DND-41 (cell line): ENCODE measurements at places on chromosomes 5 and 9.

DNA sequence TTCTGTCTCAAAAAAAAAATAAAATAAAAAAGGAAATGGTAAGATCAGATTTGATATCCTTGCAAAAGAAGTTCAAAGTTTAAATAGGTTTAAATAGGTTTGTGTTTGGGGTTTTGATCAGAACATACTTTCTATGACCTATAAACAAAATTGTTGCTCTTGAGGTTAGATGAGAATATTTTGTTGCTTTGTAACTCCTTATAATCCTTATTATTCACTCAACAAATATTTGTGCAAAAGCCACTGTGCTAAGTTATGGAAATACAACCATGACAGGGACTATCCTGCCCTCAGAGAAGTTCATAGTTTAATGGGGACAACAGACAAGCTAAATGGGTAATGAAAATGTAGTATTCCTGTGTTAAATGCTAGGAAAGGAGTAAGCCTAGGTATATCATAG lies 71.5 kb downstream of the INVS start:
- H3K4me1 ChIP-seq, result no peaks in the 10 kb centered on the region
- H3K27me3 ChIP-seq, result no peaks in the 10 kb centered on the region
- no peak overlapping the region for H3K4me3 ChIP-seq
- no peak for DNase-seq

DNA sequence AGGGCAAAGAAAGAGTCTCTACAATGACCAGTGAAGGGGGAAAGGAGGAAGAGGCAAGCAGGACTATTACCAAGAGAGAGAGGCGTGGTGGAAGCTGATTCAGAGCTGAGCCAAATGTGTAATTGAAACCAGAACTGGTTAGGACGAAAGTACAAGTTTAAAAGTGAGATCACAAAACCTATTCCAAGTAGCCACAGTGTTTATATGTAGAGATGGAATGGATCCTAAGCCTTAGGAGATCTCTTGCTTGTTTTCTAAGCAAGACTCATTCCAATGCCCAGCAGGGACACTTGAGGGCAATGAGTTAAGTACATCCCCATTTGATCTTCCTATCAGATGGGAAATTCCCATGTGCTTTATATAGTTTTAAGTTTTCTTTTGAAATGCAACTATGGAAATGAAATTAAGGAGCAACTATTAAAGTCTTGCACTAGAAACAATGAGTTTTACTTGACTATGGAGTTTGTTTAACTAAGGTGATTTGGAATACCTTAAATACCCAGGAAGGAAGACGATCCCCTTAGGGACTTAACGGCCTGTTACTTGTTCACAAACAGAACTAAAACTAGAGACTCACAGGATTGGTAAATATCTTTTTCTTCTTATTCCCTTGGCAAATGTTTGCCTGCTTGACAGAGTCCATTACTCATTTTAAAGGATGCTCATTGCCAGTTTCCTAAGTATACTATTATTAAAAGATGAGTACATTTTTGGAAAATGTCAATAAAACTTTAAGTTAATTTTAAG lies 51.1 kb upstream of the SNX2 start:
- H3K36me3 ChIP-seq, result no peaks in the 10 kb centered on the region
- no peak overlapping the region for H3K27ac ChIP-seq
- H3K27me3 ChIP-seq, result no peaks in the 10 kb centered on the region

- no peaks in the 10 kb centered on the region for H3K27me3 ChIP-seq
- DNase-seq, result no peak
- H3K36me3 ChIP-seq, result no peaks in the 10 kb centered on the region
- no peak overlapping the region for H3K27ac ChIP-seq
- no peak overlapping the region for H3K4me3 ChIP-seq
Measured at GRCh38 chr5:61701877-61702602, 370.0 kb downstream of the ZSWIM6 start.

DNA sequence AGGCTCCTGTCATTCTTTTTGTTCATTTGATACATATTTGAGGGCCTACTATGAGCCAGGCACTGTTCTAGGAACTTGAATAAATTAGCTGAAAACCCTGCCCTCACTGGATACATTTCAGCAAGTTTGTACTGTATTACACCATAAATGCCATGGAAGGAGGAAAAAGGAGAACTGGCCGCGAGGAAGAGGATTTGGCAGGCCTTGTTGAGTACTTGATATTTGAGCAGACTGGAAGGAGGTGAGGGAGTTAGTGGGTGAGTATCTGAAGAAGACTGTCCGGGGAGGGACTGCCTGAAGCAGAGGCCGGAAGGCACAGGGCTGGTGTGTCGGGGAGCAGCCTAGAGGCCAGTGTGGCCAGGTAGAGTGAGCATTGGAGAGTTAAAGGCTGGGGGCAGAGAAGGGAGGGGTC lies 4.5 kb downstream of the SNX30 start:
- H3K27me3 ChIP-seq, result no peaks in the 10 kb centered on the region
- peaks cover 36% of the 10 kb centered on the region for H3K4me1 ChIP-seq

DNA sequence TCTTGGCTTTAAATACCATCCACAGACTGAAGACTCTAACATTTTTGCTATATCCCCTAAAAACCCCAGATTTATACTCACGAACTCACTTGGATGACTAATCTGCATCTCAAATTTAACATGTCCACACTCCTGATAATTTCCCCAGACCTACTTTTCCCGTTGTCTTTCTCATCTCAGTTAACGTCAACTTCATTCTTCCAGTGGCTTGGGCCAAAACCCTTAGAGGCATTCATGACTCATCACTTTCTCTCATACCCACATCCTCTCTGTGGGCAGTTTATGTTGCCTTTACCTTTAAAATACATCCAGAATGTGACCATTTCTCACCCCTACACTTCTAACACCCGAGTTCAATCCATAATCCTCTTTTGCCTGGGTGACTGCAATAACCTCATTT lies 96.7 kb downstream of the EDIL3 start:
- no peaks in the 10 kb centered on the region for H3K27me3 ChIP-seq
- no peak overlapping the region for H3K4me3 ChIP-seq
- H3K36me3 ChIP-seq, result no peaks in the 10 kb centered on the region
- no peak overlapping the region for H3K27ac ChIP-seq

DNA sequence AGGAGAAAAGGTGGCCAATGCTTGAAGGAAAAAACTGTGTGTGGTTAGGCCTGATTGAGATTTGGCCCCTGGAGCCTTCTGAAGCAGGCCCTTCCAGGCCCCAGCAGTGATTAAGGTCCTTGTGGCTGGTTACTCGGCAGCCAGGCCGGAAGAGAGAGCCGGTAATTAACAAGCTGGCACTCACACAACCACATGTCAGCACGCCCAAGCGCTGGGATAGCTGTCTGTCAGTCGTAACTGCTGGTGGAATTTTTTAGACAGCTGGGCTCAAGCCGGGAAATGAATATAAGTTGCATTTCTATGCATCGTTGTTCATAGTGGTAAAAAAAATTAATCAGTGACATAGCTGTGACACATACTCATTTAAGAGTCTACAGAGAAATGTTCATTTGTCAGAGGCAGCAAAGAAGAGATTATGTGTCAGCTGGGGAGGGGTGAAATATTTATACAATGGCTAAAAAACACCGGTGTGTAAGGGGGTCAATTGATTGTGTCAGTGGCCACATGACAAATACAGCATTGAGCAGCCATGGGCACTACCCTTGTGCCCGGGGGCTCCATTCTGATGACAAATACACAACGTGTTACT lies 13.7 kb upstream of the ARAP3 start:
- peaks cover 9% of the 10 kb centered on the region for H3K4me1 ChIP-seq
- H3K27ac ChIP-seq, result no peak overlapping the region
- H3K4me3 ChIP-seq, result no peak overlapping the region
- DNase-seq, result no peak
- peaks cover 14% of the 10 kb centered on the region for H3K27me3 ChIP-seq

GRCh38 chr9:97237311-97237786 lies 70.1 kb upstream of the CCDC180 start:
- H3K27ac ChIP-seq, result peak overlapping the region; percentile 88
- H3K36me3 ChIP-seq, result no peaks in the 10 kb centered on the region
- peaks cover 25% of the 10 kb centered on the region for H3K4me1 ChIP-seq
- H3K27me3 ChIP-seq, result no peaks in the 10 kb centered on the region

DNA sequence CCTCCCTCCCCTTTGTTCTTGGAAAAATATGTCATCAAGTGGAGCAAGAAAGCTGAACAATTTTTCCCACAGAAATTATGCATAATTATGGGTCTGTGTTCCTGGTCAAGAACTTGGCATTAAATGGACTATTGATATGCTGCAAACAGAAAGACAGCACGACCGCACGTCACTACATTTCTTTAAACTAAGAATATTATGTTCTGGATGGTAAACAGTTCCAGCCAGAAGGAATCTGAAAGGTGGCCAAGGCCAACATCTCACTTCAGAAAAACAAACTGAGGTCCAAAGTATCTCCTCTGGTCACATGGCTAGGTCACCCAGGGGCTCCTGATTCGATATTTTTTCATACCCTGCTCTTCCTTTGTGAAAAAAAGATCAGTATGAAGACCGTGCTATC lies 173.3 kb upstream of the GAS1 start:
- H3K4me3 ChIP-seq, result no peak overlapping the region
- no peaks in the 10 kb centered on the region for H3K27me3 ChIP-seq
- H3K36me3 ChIP-seq, result no peaks in the 10 kb centered on the region
- H3K27ac ChIP-seq, result no peak overlapping the region
- DNase-seq, result no peak
- no peaks in the 10 kb centered on the region for H3K4me1 ChIP-seq

DNA sequence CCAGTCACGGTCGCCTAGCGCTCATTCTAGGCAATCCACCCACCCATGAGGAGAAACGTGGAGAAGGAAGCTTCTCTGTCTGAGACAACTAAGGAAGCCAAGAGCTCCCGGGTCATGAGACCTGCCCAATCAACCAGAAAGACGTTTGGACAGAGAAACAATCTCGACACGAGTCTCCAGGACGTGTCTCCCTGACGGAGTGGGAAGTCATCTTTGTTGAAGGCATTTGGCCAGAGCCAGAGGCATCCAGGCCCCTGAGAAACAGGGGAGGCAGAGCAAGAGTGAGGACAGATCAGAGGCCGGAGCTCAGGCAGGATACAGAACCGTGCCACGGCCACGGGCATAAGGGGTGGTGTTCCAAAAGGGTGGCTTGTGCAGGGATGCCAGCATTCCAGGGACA lies 479.0 kb downstream of the SPATA31A7 start:
- no peak overlapping the region for H3K4me3 ChIP-seq
- H3K4me1 ChIP-seq, result no peaks in the 10 kb centered on the region
- no peaks in the 10 kb centered on the region for H3K27me3 ChIP-seq
- H3K27ac ChIP-seq, result no peak overlapping the region
- DNase-seq, result no peak
